ENCODE measurements at places on chromosomes 2 and 18. TPM values are rescaled to one million over a fixed set of nuclear protein-coding genes. Genes with fewer than 3 reads are reported as not detected.

SCN1A gene
- total RNA-seq, result not detected

FANCL gene
- 14.8 TPM for total RNA-seq

OSGEPL1 gene
- 3.7 TPM for total RNA-seq

GAREM1 gene
- 0.82 TPM for total RNA-seq

MALT1 gene
- 11.0 TPM for total RNA-seq

Measured in glomerular endothelial cell (primary cell).